Muscle of arm (tissue), 14 donors: ENCODE measurements at places on chromosomes 2 and 18. TPM values are rescaled to one million over a fixed set of nuclear protein-coding genes. Genes with fewer than 3 reads are reported as not detected.

DNA sequence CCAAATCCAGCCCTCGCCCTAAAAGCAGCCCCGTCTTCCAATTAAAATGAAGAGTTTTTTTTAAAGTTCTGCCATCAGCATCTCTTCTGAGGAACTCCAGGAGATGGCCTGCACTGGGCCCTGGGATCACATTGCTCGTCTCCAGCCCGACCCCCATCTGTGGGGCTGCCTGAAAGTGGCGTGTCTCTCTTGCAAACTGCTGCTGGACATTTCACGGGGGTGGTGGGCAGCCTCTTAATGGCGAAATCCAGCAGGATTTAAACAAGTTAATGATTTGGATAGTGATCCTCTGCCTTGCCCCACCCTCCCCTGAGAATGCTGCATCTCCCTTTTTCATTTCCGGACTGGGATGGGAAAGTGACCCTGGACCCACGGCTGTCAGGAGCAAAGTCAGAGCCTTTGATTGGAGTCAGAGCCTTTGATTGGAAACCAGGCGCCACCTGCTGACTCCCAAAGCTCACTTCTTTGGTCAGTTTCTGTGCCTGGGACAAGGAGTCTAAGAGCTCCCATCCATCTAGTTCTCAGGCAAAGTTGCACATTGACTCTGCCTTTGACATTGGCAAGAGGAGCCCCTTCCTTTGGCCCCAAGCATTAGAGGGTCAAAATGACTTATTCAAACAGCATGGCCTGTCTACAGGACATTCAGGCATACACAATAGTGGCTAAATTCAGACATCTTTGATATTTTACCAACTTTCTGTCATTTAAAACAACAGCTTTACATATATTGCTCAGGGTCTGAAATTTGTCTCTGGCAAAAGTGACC, 155.2 kb downstream of the SH3BP4 start:
- peak; percentile 64 for DNase-seq

DNA sequence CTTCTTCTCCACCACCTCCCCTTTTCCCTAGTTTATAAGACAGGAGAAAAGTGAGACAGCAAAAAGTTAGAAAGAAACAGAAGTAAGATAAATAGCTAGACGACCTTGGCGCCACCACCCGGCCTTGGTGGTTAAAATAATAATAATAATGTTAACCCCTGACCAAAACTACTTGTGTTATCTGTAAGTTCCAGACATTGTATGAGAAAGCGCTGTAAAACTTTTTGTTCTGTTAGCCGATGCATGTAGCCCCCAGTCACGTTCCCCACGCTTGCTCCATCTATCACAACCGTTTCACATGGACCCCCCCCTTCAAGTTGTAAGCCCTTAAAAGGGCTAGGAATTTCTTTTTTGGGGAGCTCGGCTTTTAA, 1.5 kb upstream of the BUB1 start:
- DNase-seq, result no peak

- peak; percentile 94 for DNase-seq
These were observed 59.2 kb downstream of the IL1R2 start for GRCh38 chr2:102050854-102051391.

GRCh38 chr18:80229363-80229762, 18.0 kb downstream of the PARD6G start:
- DNase-seq, result no peak

DNA sequence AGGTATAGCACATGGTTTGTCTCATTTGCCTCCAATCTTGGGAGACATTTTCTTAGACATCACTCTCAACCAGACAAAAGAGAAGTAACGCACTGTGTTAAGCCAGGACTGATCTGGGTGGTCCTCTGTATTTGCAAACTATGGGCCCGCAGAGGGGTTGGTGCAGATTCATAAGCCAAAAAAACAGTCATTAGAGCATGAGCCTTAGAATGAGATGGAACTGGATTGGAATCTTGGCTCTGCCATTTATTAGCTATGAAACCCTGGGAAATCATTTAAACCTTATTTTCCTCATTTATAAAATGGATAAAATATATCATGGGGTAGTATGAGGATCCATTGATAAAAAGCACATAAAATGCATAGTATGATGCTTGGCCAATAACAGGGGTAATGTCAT, 213.5 kb upstream of the APCDD1 start:
- no peak for DNase-seq

DNA sequence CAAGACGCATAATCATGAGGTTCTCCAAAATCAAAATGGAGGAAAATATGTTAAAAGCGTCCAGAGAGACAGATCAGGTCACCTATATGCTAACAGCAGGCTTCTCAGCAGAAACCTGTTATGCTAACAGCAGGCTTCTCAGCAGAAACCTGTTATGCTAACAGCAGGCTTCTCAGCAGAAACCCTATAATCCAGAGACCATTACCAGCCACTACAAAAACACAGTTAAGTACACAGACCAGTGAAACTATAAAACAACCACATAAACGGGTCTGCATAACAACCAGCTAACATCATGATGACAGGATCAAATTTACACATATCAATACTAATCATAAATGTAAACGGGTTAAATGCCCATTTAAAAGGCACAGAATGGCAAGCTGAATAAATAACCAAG, 1548.4 kb upstream of the TMEFF2 start:
- no peak for DNase-seq

- no peak for DNase-seq
These were observed 89.7 kb upstream of the CNTNAP5 start for GRCh38 chr2:123935405-123935804.

DNA sequence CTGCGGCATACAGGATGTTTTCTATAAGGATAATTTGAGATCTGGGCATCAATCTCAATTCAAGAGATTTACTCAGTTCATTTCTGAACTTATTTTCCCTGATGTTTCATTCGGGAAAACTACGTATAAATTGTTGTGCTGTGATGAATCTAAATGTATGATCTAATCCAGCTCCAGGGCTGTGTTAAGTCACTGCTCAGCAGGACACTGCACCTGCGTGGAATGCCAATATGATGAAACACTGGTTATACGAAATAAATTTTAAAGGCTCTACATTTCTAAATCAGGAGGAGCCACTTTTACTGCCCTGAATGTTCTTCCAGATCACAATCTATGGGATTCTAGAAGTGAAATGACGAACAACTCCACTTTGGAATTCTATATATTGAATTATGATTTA, 259.0 kb downstream of the HNMT start:
- no peak for DNase-seq

DNA sequence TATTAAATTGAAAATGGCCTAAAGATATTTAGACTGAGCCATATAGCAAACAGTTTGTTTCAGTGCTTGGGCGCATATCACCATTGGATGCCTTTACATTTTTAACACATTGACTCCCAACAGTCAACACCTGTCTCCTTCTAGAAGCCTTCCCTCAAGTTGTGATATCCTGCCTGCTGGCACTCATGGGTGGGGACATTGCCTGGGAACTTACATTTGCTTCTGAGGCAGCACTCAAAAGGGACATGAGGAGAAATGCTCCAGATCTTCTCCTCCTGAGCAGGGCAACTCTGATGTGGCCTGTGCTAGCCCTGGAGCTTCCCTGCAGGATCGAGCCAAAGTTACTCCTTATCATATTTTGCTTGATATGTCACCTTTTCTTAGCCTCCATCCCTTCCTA, 392.2 kb downstream of the CDH7 start:
- no peak for DNase-seq

DNA sequence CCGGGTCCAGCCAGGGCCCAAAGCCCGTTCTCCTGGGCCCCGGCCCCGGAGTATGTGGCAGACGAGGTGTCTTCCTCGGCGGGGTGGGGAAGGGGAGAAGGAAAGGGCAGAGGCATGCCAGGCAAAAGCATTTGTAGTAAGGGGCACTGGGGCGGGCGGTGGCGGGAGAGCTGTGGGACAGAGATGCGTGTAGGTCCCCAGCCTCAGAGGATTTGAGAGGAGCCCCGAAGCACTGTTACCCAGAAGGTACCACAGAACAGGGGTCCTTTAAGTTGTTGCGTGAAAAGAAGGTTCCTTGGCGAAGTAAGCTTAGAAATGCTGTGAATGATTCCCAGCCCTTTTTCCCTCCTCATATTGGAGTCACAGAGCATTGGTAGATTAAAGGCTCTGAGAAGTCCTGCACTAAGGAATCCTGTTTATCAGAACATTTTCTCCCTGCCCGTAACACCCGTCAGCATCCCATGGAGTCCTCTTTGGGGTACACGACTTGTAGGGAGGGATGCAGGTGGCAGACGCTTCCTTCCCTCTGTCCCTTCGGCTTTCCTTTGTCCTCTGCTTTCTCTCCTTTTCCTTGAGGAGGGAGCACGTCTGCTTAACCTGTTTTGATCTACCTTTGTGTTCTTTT, 12.5 kb downstream of the GAREM2 start:
- DNase-seq, result no peak

- no peak for DNase-seq
These were observed 83.7 kb upstream of the PROKR1 start for GRCh38 chr2:68559692-68560091.

DNA sequence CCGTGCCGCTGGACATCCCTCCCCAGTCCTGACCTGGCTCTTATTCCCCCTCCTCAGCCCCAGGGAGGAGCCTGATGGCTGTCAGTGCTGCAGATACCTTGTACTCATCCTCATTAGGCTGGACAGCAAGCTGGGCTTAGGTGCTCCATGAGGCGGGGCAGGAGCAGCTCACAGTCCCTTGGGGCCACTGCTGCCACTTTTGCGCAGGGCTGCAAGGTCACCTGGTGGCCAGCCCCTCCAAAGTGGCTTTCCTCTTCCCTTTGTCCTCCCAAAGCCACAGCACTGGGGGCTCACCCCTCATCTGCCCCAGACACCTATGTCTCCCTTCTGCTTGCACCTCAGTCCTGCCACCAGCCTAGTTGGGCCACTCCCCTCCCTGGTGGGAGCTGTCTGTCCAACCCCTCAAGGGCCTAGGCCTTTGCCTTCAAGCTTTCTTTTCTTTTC, 60.8 kb downstream of the FAM168B start:
- no peak for DNase-seq

- DNase-seq, result no peak
These were observed 795 bp downstream of the ANKRD39 start for GRCh38 chr2:96856776-96857666.

DNA sequence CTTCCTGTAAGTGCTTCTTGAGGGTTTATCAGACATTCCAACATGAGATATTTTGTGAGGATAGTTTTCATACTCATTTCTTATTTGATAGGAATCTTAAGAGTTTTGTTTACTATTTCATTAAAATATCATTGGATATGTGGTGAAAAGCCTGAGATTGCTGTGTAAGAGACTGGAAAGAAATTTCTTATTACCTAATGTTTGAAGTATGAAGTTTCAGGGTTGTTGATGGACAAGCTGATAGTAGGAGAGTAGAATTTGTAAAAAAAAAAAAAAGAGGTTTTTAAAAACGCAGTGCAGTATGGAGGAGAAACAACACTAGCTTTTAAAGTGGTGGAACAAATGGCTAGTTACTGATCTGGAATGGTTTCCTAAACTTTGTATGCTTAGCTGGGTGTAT, 7.7 kb downstream of the EPB41L5 start:
- DNase-seq, result no peak

DNA sequence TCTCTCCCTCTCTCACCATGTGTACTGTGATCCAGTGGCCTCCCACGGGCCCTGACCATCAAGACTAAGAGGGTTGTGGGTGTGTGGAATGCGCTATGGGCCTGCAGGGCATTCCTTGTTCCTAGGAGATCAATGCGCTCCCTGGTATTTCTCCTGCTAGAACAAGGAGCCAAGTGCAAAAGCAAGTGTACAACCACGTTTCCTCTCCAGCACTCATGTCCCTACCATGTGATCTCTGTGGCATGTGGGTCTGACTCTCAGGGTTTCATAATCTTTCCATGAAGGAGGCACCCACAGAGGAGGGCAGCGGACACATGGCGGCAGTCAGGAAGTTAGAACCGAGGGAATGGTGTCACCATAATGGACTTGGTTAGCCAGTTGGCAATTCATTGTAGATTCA, 91.4 kb downstream of the MAPK4 start:
- no peak for DNase-seq

DNA sequence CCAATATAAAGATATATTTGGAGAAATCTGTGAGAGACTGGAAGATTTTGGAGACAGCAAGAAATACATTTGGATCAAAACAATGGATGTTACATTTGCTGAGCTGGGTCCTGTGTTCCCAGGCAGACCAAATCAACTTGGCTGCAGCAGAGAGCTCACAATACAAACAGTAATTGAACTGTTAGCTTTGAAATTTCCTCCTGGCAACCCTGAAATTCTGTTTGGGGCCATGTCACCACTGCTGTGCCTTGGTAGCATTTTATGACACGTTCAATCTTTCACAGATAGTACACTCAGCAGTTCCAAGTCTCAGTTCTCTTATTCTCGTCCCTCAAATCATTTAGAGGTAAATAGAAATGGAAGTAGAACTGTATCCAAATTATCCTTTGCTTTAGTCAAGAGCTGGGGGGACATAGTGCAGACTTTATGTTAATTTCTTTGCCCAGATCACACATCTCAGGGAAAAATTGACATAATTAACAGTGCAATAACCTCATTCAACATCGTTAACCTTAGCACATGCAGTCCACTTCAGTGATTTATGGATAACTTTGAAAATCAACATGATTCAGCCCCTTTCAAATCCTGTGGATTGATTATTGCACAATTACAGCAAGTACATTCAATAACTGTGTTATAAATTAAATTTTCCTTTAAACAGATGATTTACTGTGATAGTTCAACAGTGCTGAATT, 277.4 kb upstream of the MC4R start:
- DNase-seq, result no peak

GRCh38 chr2:5482929-5483331, 209.3 kb upstream of the SOX11 start:
- DNase-seq, result peak; percentile 48

Gene GAL3ST2
- polyA plus RNA-seq, result 0.09 TPM

Gene ITSN2
- 19.7 TPM for polyA plus RNA-seq

Gene CTAGE1
- polyA plus RNA-seq, result not detected

Gene NT5C1B
- 0.66 TPM for polyA plus RNA-seq

Gene C2orf66
- polyA plus RNA-seq, result 0.27 TPM

Gene GORASP2
- polyA plus RNA-seq, result 80.0 TPM

Gene PFN4
- 1.8 TPM for polyA plus RNA-seq

Gene EPB41L3
- 150 TPM for polyA plus RNA-seq
